T-helper 2 cell (primary cell): ENCODE measurements at places on chromosomes 16 and 17.

- DNase-seq = no peak
These were observed 72.6 kb downstream of the SDK2 start for GRCh38 chr17:73571511-73572130.

GRCh38 chr17:65902155-65902554 is 289.8 kb downstream of the CEP112 start:
- DNase-seq = no peak

DNA sequence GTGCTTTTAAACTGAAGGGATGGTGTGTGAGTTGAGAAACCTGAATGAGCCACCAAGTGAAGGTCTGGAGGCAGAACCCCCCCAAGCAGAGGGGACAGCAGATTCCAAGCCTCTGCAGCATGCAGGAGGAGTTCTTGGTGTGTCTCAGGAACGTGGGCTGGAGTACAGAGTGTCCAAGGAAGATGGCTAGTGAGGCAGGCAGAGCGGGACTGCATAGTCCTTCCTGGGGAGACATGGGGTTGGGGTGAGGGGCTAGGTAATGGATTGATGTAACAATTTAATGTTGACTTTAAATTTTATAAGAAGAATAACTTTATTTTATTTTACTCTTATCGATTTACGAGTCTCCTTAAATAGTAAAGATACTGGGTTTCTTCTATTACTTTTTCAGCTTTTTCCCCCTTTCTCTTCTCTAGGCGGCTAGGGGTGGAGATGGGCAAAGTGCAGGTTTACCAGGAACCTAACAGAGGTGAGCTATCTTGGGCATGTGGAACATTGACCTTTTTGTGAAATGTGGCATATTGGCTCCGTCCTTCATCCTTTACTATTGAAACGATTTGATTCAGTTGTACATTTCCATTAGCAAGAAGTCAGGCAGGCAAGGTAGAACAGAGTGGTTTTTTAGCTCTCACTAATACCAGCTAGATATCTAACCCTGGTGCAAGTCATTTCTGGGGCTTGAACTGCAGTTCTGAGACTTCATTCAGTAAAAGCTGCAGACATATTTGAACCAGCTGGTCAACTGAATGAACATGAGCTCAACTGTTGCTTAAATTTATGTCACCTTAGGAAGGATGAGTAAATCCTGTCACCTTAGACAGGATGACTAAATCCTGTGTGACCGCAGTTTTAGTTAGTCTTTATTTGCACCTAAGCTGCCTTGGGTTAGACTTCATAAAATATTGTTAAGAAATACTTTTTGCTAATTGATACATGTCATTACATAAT is 9.2 kb downstream of the PRPSAP2 start:
- no peak for DNase-seq

DNA sequence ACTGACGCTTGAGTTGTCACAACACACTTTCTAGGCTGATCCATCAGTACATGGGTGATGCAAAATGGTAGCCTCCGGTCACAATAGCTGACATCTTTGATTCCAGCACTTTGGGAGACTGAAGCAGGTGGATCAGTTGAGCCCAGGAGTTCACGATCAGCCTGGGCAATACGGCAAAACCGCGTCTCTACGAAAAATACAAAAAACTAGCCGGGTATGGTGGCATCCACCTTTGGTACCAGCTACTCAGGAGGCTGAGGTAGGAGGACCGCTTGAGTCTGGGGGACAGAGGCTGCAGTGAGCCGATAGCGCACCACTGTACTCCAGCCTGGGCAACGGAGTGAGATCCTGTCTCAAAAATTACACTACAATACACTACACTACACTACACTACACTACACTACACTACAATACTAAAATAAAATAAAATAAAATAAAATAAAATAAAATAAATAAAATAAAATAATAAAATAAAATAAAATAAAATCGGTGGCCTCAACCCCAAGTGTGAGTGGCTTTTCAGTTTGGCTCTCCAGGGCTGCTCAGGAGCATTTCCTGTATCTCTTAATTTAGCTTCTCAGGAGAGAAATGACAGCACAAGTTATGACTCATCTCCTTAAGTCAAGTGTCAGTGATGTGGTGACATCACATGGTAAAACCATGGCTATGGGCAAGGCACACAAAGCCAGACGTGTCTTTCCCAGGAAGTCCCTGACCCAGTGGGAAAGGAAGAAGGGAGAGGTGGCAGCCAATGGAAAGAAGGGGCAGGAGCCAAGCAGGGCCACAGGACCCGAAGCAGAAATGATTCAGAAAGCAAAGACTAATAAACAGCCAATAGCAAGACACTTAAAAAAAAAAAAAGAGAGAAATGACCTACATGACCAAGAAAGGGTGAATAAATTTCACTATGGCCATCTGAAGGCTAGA is 75.3 kb upstream of the TBC1D3K start:
- DNase-seq = no peak

GRCh38 chr17:50100480-50100883 is 5.3 kb downstream of the PDK2 start:
- DNase-seq = no peak

- DNase-seq = no peak
These were observed 987 bp upstream of the SLC4A1 start for GRCh38 chr17:44268709-44269534.
